CD14-positive monocyte (primary cell): ENCODE measurements at places on chromosomes 16 and 17.

GRCh38 chr17:82940226-82941020 lies 100.6 kb upstream of the ZNF750 start:
- DNase-seq: no peak

- no peak for DNase-seq
These were observed 191.5 kb upstream of the RPL38 start for GRCh38 chr17:74011966-74012365.

DNA sequence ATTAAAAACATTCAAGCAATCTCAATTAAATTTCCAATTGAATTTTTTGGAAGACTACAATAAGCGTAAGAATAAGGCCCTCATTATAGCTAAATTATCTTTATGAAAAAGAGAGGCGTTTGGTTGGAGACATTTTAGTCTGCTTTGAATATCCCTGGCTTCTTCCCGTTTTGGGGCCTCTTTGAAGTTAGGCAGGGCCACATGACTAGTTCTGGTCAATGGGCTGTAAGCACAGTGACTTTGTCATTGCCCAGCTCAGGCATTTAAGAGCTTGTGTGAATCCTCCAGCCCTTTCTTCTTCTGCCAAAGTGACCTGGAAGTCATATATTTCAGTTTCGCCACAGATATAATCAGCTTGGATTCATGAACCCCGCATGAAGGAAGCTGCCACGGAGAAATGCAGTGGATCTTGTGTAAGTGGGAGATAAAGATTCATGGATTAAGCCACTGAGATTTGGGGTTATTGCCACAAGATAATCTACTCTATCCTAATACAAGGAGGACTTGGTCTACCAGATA lies 21.7 kb upstream of the UBTF start:
- peak; percentile 55 for DNase-seq

DNA sequence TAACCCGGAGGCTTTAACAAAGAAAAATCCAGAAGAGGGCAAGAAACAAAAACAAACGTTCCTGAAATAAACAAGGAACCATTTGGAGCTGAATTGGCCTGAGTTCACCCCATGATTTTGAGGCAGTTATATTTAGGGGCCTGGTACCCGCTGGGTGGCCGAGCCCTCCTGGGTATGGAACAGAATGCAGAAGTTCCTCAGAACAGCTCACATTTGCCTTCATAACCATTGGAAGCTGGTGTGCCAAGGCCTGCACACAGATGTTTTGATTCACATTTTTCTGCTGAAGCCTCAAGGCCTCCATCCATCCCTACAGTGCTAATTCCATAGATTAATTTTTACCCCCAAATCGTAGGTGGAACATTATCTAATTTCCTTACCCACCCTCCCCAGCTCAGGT lies 3.3 kb upstream of the ZFHX3 start:
- no peak for DNase-seq

DNA sequence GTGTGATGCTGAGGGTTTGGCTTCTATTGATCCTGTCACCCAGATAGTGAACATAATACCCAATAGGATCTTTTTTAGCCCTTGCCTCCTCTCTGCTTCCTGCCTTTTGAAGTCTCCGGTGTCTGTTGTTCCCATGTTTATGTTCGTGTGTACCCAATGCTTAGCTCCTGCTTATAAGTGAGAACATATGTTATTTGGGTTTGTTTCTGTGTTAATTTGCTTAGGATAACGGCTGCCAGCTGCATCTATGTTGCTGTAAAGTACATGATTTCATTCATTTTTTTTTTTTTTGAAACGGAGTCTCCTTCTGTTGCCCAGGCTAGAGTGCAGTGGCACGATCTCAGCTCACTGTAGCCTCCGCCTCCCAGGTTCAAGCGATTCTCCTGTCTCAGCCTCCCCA lies 23.0 kb downstream of the DUS2 start:
- DNase-seq: no peak
